ENCODE measurements at places on chromosomes 6 and 20.

DNA sequence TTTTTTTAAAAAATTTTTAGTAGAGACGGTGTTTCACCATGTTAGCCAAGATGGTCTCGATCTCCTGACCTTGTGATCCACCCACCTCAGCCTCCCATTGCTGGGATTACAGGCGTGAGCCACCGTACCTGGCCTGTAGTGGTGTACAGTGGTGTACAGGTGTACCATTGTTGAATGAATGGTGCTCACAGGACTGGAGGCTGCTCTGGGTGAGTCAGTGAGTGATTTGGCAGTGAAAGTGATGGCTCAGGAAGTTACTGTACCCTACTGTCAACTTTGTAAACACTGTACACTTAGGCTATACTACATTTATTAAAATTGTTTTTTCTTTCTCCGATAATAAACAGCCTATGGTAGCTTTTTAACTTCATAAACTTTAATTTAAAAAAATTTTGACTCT lies 122.8 kb upstream of the EEF1E1 start:
- no peak for DNase-seq

GRCh38 chr6:136060759-136061158 lies 189.4 kb downstream of the MTFR2 start:
- no peak for DNase-seq

DNA sequence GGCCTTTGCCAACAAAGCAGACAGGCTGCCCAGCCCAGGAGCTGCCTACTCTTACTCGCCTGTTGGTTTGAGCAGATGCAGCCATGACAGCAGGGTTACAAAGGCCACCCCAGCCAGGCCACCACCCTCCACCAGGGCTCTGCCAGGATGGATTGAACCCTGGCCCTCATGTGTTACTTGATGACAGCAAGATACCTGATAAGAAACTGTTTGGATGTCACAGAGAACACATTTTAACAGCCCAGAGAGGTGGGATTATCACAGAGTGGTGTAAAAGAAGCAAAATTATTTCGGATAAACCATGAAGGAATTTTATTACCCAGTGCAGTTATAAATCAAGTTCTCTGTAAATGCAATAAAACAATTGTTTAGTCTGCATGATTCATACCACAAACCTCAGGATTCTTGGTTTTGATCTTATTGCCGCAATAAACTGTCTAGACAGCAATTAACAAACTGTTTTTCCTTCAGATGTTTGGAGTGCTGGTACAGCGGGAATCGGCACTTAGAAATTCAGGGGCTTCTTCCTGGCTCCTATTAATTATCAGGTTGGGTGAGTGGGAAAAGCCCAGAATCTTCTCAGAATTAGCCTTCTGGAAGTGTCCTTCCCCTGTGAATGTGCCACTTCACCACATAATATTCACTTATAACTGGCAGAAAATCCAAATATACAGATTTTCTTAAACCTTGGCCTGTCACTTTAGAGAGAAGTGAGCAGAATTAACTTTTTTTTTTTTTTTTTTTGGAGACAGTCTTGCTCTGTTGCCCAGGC lies 58.0 kb upstream of the SALL4 start:
- no peak for DNase-seq

GRCh38 chr6:150667977-150668716 lies 68.5 kb downstream of the PLEKHG1 start:
- peak; percentile 68 for DNase-seq

GRCh38 chr6:35728683-35729678 lies 7.9 kb upstream of the ARMC12 start:
- no peak for DNase-seq

GRCh38 chr20:52150440-52151258 lies 40.9 kb downstream of the ZFP64 start:
- DNase-seq: peak; percentile 23

GRCh38 chr20:34938466-34939163 lies 17.0 kb downstream of the GSS start:
- DNase-seq: no peak

- DNase-seq: no peak
Measured at GRCh38 chr20:53599910-53600632, 6.4 kb upstream of the ZNF217 start.

GRCh38 chr6:40721271-40721952 lies 134.2 kb upstream of the LRFN2 start:
- no peak for DNase-seq

- DNase-seq: no peak
Measured at GRCh38 chr6:20427856-20428255, 26.2 kb downstream of the E2F3 start.

DNA sequence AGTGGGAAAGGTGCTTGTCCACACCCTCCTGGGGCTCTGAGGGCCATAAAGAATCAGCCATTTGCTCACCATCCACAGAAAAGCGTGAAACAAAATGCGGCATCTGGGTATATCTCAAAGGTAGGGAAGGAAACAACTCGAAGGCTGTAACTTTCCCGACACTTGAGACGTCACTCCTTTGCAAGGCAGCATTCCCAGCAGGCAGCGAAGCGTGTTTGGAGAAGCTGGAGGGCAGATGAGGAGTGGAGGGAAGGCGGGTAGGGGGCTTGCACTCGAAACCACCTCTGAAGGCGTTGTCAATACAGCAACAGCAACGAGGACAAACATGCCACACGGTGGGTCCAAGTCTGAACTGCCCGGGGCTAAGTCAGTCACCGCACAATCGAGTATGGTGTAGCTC lies 98.4 kb downstream of the FOXC1 start:
- DNase-seq: no peak

DNA sequence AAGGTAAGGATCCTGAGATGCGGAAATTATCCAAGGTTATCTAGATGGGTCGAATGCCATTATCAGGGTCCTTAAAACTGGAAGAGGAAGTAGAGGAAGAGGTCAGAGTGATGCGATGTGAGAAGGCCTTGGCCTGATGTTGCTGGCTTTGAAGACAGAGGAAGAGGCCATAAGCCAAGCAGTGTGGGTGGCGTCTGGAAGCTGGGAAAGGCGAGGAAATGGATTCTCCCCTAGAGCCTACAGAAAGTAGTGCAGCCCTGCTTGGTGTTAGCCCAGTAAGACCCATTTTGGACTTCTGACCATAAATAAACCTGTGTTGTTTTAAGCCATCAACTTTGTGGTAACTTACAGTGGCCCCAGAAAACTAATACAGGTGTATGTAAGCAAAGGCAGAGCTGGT lies 2.0 kb downstream of the SRXN1 start:
- DNase-seq: no peak

- no peak for DNase-seq
Measured at GRCh38 chr6:26420688-26421171, 18.7 kb downstream of the BTN3A1 start.

- no peak for DNase-seq
Measured at GRCh38 chr6:6826961-6827360, 238.4 kb downstream of the LY86 start.

DNA sequence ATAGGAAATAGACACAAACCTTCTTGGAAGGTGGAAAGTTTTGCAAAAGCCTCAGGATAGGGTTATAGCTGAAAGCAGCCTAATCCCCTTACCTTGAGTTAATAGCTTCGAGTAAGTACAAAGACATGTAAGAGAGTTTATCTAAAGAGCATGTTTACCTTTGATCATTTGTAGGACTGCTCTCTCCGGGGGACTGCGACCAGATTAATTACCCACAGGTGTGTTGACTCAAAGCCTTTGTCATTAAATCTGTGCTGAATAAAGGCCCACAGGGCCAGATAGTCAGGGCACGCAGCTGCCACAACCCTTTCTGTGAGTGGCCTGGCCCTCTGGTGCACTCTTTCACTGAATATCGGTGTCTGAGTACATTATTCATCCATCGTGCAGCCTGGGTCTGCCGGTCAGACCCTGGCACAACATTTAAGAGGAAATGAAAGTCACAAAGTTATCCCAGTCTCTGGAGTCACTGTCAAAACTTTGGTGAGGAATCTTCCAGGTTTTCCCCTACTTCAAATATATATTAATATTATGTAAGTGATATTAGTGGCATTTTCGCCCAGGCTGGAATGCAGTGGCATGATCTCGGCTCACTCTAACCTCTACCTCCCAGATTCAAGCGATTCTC lies 5.4 kb upstream of the MICA start:
- no peak for DNase-seq

GRCh38 chr6:39850736-39851297 lies 58.6 kb downstream of the DAAM2 start:
- DNase-seq: no peak

GRCh38 chr6:2478200-2478599 lies 232.8 kb upstream of the GMDS start:
- no peak for DNase-seq

DNA sequence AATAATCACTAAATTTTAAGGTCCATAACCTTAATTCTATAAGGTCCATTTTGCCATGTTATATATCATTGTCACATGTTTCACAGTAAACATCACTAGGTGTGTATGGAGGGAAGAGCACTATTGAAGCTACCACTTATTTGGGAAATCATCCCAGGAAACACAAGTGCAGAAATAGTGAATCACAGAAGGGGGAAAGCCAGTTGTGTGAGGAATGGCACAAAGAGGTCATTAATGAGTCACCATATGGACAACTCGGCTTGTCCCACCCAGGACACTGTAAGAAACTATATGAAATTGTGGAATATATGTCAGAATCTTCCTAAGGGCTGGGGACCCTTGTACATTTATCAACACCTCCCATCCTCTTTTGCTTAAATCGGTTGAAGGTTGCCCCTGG lies 13.7 kb downstream of the BTN3A1 start:
- no peak for DNase-seq

DNA sequence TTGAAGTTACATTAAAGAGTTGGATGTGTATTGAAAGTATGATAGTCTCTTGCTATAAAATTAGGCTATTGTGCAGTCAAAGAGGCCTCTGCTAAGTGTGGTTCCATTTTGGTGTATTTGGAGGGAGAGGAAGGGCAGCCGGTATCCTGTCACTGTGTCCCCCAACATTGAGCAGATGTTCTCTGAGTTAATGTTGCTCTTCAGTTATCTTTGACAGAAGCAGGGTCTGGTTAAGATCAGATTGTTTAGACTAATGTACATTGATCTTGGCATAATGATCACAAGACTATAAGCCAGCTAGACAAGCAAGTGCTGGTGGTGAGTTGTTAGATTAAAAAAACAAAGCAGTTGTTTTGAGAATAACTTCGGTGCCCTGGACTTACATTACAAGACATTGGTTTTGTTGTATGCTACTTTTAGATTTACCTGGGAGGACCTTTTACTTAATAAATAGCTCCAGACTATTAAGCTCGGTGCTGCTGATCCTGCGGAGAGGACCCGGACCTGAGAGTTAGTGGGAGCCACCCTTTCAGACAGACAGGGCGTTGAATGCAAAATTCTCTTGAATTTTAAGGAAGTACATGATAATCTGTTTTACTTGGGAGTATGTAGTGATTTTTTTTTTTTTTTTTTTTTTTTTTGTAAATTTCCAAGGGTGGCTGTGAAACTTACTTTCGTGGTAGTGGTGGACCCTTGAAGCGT lies 97.8 kb downstream of the JARID2 start:
- no peak for DNase-seq

DNA sequence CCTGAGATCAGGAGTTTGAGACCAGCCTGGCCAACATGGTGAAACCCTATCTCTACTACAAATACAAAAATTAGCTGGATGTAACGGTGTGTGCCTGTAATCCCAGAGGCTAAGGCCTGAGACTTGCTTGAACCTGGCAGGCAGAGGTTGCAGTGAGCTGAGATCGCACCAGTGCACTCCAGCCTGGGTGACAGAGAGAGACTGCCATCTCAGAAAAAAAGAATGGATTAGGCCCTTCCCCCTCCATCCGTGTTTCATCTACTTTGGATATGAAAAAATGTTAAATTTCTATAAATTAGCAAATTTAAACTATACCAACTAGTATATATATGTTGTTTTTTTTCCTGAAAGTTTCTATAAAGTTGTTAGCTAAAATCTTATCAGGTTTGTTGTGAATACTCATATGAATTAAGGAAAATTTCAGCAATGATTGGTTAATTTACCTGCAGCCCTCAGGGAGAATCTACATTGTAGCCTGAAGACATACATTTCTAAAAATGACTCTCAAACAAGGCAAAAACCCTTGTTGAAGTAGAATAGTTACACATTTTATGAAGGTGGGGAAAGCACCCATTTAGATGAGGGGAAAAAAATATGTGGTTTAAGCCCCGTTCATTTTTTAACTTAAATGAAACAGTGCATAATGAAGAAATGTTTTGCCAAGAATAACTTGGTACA lies 120.9 kb downstream of the TIAM2 start:
- DNase-seq: no peak

DNA sequence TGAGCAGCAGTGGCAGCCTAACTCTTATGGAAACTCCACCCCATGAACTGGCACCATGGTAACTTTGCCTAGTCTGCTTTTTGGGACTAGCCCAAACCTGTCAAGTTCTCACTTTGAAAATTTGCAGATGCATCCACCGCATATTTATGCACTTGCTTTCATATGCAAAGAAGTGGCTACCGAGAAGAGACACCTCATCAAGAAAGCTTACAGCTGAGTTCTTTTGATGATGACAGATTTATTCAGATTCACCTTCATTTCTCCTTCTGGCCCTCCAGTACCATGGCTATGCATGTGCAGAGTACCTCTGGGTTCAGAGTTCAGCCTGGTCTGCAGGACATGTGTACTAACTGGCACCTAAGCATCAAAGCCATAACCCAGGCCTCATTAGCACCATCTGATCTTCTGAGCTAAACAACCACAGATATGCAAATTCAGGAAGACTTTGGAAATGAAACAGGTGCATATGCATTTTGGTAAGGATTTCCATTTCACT lies 154.3 kb upstream of the TENT5A start:
- DNase-seq: no peak

DNA sequence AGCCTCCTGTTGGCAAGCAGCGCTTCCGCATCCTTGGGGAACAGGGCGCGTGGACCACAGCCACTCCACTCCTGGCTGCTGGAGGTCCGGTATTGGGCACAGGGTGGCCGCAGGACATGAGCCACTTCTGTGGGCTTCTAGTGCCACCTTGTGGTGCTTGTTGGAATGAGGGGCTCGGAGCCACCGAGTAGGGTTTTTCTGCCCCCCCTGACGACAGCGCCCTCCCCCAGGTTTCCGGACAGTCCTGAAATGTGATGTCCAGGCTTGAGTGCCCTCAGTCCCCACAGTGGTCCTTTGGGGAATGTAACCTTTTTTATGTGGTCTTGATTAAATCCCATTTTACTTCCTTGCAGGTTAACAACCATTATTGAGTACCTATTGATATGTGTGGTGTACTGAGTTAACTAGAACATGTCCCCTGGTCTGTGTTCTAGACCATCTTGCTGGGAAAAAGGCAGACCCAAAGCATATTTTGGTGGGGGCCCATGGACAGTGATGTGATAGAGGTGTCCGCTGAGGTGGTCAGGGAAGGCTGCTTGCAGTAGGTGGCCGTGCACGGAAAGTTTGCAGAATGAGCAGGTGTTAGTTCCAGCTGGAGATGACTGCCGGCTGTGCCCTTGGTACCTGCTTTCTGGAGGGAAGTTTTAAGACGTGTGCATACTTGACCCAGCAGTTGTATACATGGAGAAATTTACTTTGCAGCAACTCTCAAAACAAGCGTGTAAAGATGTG lies 70.0 kb downstream of the PTPN1 start:
- DNase-seq: no peak

- no peak for DNase-seq
Measured at GRCh38 chr20:40902661-40903060, 126.0 kb upstream of the TOP1 start.

DNA sequence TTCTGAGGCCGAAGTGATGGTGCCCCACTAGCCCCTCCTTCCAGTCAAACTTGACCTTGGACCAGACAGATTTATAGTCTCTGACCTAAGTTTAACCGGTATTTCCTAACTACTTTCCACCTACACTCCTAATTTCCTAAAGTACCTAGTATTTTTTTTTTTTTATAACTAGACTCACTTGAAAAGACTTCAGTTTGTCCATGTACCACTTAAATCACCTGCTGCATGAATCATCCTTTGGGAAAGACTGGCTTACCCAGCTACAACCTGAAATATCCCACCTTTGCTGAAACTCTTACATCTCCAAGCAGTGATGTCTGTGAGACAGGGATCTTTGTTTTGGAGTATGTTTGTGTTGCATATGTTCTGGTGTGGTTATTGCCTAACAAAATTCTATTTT lies 71.1 kb downstream of the ZDHHC14 start:
- no peak for DNase-seq
